ENCODE measurements at places on chromosomes 2 and 18.

- no peak for DNase-seq
Measured at GRCh38 chr18:28781616-28782362, 604.9 kb upstream of the CDH2 start.

- DNase-seq: no peak
Measured at GRCh38 chr2:200577027-200577426, 8.8 kb upstream of the AOX1 start.

DNA sequence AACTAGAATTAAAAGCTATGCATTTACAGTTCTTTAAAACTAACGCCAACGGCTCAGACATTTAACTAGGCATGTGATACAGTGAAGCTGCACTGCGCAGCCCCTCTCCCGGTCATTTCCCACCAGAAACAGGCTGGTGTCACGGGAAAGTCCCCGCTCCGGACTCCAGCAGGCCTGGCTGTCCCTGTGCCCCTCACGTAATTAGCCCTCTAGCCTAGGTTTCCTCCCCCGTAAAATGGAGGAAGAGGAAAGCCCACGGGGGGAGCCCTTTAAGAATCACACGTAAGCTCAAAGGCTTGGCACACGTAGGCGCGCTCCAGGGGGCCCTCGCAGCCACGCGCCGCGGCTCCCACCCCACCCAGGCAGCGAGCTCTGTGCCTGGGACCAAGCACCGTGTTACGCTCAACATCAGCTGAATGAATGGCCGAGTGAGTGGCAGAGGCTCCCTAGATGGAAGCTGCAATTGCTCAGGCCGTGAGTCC is 48.0 kb downstream of the KCNIP3 start:
- DNase-seq: no peak

GRCh38 chr2:226835420-226835795 is 446 bp upstream of the RHBDD1 start:
- no peak for DNase-seq

- DNase-seq: no peak
Measured at GRCh38 chr2:26355038-26355995, 8.7 kb upstream of the ADGRF3 start.

DNA sequence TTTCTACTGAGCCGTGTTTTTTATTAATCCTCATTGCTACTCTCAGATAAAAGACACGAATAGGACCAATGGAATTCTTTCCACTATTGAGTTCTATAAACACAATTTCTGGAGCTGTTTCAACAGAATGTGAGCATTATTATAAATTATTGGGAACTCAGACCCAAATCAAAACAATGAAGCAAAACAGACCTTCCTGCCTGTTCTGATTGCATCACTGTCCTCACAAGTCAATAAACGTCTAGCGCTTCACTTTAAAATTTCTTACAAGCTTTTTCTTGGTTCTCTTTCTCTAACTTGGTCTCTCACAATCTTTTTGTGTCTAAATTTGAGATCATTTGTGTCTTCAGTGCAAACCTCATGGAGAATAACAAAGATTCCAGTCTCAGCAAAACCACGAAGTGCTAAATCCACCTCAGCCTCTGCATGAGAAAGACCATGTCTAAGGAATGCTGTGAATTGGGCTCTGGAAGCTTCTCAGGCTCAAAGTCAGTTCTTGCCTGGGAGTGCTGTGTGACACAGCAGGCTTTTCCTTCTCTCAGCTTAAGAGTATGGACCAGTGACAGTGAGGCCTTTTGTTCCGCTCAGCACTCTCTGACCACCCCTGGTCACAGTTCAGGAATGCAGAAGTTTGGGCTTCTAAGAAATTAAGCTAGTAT is 22.8 kb downstream of the ARHGAP28 start:
- DNase-seq: no peak

GRCh38 chr2:137168552-137168951 is 403.2 kb downstream of the THSD7B start:
- DNase-seq: no peak

- DNase-seq: no peak
Measured at GRCh38 chr18:29147944-29148343, 971.0 kb upstream of the CDH2 start.

DNA sequence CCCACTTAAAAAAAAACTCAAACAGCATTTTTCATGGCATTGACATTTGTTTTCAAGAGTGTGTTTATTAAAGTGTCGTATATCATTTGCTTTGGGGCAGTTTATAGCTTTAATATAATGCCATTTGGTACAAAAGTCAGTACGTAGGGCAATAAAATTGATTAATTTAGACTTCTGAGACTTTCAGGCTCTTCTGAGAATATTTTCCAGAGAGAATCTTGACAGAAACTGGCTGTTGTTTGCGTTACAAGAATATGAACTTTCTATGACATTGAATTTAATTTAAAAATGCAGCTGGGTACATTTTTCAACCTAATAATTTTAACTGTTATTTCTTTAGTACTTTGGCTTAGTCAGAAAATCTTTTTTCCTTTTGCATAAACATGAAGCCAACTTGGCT is 98.9 kb downstream of the RNF144A start:
- DNase-seq: no peak

- DNase-seq: no peak
Measured at GRCh38 chr2:172109988-172110811, 7.5 kb upstream of the DLX2 start.

GRCh38 chr18:10300739-10301138 is 153.7 kb upstream of the APCDD1 start:
- DNase-seq: no peak

DNA sequence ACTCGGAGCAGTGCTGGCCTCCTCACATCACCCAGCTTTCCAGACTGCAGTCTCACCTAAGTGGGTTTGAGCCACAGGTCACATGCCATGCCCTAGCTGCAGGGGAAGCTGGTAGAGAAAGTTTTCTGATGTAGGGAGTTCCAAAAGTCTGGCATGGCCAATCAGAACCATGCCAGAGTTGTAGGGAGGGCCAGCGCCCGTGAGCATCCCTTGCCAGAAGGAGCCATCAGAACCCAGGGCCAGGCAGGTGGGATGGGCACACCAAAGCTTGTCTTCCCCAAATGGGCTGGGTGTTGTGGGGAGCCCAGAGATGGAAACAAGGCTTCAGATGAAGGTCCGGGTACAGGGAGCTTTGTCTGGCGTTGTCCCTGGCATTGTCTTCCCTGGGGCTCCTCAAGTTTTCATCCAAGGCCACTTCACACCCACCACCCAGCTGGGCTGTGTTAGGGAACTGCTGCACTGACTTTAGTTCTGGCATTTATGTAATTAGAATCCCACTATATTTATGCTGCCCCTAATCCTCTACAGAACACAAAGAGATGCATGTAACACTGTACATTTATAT is 247.9 kb downstream of the KLHL29 start:
- no peak for DNase-seq

DNA sequence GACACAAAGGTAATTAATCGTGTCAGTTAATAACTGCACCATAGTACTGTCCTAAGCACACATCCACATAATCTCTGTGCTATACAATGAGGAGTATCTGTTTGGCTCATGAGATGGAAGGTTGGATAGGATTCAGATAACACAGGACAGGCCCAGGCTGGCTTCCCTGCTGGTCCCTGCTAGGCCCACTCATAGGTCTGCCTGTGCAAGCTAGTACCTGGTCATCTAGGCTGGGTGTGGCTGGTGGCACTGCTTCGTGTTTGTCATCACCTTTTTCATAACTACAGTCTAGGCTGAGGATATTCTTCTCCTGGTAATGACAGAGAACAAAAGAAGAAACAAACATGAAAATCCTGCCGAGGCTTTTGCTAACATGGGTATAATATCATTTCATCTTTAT is 392.8 kb downstream of the TRIB2 start:
- DNase-seq: no peak

- no peak for DNase-seq
Measured at GRCh38 chr18:12086249-12086648, 7.4 kb upstream of the ANKRD62 start.

DNA sequence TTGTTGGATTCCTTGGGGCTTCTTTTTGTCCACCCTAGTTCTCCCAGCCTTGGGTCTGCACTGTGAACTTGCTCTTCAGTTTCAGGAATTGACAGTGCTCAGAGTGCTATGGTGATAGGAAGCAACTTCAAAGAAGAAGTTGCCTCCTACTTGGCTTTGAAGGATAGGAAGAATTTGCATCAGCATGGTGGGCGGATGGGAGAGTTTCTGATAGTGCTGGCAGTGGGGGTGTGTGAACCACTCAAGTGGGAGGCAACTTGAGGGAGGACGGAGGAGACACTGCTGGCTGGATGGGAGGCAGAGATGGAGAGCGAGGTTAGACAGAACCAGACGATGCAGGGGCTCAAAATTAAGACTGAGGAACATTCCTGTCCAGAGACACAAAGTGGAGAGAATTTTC is 164.4 kb upstream of the SKOR2 start:
- DNase-seq: no peak

GRCh38 chr2:70160545-70160944 is 30.3 kb downstream of the C2orf42 start:
- DNase-seq: no peak

DNA sequence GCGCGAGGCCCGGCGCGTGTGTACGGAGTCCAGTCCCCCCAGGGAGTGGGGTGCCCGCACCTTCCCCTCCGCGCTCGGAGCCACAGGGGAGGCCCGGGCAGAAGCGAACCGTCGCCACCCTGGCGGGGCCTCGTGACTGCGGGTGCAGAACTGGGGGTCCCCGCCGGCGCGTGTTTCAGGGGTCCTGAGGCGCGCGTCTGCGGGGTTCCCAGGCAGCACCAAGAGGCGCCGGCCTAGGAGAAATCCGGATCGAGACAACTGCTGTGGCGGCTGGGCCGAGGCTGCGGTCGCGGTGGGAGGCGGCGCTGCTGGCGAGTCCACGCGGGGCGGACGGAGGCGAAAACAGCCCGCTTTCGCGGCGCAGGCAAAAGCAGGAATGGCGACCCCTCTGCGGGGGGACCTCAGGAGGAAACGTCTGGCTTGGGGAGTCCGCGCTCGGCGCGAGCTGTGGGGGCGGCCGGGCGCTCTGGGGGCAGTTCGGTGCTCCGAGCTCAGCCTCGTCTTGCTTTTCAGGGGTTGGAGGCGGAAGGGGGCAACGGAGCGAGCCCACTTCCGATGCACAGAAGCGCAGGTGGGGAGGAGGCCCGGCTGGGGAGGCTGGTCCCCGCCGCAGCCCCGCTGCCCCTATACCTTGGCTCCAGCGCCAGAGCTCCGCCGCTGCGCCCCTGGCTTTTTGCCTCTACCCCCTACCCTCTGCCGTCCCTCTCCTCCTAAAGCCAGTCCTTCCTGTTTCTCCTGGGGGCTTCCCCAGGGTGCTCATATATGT is 81.5 kb upstream of the LDLRAD4 start:
- peak; percentile 22 for DNase-seq

GRCh38 chr2:150341982-150342680 is 145.3 kb downstream of the RND3 start:
- no peak for DNase-seq

GRCh38 chr2:120133572-120134244 is 89.5 kb downstream of the TMEM185B start:
- DNase-seq: no peak

DNA sequence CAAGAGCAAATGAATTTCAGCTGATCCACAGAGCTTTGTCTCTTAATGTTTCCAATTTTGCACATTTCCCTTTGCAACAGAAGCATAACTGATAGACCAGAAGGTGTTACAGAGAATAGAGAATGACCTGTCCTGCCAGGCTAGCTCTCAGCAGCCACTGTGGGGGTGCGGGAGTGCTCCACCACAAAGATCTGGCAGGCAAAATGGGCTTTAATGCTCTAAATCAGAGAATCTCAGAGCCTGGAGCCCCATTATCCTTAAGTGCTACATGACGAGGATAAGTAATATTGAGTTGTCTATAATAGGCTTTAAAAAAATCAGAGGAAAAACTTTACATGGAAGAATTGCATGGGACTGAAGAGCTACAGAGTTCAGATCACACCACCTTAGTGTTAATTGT is 245.7 kb downstream of the PDE11A start:
- no peak for DNase-seq

DNA sequence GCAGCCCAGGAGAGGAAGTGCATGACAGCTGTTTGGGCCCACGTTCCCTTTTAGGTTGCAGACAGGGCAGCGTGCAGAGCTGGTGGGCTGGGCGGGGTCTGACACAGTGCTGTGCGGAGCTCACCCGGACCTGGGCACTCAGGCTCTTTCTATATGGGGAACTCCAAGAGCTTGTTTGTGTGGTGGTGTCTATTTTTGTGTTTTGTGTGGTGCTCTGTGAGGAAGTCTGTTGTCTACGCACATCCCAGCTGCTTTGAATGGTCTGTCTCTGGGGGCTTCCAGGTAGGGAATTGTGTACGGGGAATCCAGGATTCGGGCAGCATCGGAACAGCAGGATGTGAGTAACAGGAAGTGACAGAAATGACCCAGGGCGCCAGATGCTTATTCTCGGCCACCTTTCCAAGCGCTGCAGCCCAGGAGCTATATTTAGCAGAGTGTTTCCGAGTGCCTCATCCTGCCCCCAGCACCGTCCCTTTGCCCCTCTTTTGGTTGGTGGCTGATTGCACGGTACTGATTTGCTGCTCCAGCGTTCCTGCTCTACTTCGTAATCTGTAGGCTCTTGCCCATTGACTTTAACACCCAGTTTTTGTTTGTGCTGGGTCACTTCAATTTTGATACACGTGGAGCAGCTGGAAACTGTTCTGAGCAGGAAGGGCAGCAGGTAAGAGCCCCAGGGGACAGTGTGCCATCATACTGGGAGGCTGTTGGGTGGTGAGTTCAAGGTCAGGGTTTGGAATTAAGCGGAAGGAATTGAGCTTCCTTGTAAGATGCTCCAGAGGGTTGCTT is 64.7 kb downstream of the DGKD start:
- no peak for DNase-seq

DNA sequence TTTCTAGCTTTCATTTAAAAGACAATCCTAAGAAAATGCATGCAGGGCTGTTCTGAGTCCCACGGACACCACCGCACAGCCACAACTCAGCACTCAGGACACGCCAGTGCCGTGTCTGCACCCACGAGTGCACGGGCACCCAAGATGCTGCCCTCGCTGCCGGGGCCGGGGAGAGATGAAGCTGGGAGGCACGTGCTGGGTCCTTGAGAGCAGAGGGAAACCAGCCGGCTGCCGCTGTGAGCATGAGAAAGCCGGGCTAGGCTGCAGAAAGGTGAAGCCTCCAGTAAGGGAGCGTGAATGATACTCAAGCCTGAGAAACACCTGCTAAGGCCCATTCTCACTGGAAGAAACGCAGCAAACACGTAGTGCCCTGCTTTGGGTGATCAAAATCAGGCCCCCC is 4.8 kb downstream of the COPS9 start:
- DNase-seq: no peak

Data from hippocampal formation (tissue), 2 donors.